ENCODE measurements at places on chromosomes 5 and 9.

DNA sequence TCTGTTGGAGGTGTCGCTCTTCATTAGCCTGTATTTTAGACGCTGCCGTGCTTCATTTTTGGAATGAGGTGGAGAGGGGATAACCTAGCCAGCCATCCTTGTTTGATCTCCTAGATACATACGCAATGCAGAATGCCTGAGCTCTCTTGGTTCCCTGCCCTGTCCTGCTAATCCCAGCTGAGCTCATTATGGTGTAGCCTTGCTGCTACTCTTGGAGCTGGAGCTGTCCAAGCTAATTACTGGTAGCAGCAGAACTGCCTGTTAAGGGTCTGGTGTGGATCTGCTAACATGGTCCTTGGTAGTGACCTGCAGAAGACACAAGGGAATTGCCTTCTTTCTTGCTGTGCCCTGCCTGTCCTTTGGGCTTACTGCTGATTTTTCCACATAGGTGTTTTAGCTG, 207.9 kb downstream of the CNTLN start:
- no peak for DNase-seq

DNA sequence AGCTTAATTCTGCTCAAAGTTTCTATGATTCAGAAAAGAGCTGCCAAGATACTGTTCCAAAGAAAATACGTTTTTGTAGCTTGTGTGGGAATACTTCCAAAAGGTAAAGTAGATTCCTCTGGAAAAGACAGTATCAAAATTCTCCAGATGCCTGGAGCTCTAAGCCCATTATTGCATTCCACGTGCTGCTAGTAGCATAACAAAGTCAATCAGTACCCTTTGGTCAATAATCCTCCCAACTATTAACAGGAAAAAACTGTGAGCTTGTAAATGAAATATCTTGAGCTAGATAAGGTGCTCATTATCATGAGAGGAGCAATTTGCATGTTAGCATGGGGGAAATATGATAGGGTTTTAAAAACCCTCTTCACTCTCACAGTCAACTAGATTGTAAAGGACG, 229.5 kb upstream of the TYRP1 start:
- DNase-seq: no peak

- peak; percentile 5 for DNase-seq
These were observed 233.8 kb upstream of the TMEM161B start for GRCh38 chr5:88502179-88503040.

DNA sequence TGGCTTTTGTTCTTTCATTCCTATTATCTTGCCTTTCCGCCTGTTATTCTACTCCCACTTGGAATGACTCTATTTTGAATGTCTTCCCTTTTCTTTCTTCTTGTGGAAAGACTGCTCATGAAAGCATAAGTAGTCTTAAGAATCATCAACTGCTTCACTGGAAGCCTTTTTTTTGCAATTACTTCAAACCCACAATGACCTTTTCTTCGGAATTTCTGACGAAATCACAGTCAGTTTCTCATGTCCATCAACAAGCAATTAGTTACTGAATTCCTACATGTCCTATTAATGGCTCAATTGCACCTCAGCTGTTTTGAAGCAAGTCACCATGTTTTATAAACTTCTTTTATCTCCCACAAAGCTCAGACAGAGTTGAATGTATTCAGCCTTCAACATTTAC, 196.2 kb downstream of the TARS1 start:
- no peak for DNase-seq

Data from stimulated activated naive CD8-positive, alpha-beta T cell treated with anti-CD3 and anti-CD28 coated beads, Interleukin-15, Interleukin-2, amounts not matched to agents 100 U/mL and 50 U/mL, for 24 hours (primary cell).